ENCODE measurements at places on chromosomes 7 and 10. TPM values are rescaled to one million over a fixed set of nuclear protein-coding genes. Genes with fewer than 3 reads are reported as not detected.

- no peak for DNase-seq
These were observed 150.7 kb upstream of the BET1 start for GRCh38 chr7:94154858-94155257.

DNA sequence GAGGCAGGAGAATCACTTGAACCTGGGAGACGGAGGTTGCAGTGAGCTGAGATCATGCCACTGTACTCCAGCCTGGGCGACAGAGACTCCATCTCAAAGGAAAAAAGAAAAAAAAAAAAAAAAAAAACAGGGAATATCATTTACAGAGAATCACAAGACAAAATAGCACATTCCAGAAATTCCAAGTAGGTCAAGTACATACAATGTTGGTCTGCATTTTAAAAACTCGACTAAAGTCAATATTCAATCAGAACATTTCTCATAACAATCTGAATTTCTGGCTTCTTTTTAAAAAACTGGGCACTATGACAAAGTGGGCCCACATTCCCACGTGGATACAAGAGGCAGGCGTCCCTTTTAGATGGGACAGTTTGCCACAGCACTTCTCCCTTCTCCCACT lies 12.8 kb downstream of the ZC3HAV1L start:
- DNase-seq, result no peak

DNA sequence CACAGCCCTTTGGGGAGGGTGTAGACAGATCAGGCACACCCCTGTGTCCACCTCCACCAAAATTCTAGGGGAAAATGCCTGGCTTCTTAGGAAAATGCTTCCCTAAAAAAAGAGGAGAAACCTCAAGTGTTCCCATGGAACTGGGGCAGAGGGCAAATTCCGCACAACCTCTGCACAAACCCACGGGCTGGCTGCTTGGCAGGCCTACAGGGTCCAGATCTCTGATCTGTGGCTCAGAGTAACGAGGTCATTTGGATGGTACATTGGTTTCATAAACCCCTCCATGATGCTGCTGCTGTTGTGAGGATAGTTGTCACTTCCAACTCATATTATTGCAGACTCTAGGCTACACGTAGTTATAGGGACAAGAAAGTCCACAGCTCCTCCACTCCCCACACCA lies 16.0 kb downstream of the LGI1 start:
- DNase-seq, result no peak

DNA sequence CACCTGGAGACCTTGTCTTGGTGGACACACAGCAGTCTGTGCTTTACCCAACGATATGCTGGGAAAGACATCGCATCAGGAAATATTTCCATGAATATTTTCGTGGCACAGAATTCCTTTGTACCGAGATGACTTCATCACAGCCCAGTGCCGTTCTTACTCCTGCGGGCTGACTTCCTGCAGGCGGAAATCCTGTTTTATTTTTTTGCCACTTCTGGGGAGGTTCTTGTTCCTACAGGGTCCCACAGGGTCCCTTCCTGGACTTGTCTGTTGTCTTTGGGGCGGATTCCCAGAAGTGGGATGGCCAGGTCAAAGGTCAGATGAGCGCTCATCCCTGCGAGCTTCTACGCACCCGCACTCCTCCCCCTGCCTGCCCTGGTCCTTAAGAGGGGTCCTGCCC lies 86.5 kb downstream of the DNAJB6 start:
- no peak for DNase-seq

DNA sequence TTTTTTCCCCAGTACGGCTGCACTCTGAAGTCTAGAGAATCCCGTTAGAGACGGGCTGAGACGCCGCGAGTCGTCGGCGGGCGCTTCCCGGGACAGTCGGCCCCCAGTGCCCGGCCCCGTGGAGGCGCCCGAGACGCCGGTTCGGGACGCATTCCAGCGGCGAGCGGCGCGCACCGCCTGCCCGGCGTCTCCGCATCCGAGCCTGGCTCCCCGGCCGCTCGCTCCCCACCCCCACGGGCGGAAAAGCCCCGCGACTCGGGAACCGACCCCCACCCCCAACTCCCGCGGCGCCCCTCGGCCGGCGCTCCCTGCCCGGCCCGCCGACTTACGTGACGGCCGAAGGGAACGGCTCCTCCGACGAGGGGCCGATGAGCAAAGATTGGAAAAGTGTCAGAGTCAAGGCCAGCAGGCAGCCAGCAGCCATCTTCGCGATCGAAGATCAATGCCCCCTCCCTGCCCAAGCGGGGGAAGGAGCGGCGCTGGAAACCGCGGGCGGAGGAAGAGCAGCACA lies 486 bp downstream of the CACNA2D1 start:
- no peak for DNase-seq

DNA sequence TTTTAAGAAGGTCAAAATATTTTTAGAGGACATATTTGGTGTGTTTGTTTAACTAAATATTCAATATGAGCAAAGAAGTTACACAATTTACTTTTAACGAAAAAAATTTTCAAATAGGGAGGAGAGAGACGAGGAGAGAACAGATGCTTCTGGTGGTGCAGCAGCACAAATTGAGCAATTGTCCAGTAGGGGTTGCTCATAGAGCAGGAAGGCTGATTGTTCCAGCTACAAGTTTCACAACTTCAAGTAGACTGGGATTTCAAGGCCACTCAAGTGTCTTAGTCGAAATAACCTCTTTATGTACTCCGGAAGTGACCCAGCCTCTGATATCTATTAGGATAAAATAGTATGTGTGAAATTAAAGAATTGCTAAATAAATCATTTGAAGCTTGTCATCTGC lies 197.9 kb downstream of the HDAC9 start:
- no peak for DNase-seq

Gene NOS3
- polyA plus RNA-seq, result 9.1 TPM

Gene AS3MT
- polyA plus RNA-seq, result 22.6 TPM

Gene CEP55
- 13.2 TPM for polyA plus RNA-seq
